ENCODE measurements at places on chromosomes 3 and 15. TPM values are rescaled to one million over a fixed set of nuclear protein-coding genes. Genes with fewer than 3 reads are reported as not detected.

THSD4 gene
- total RNA-seq: 0.08 TPM

STRIT1 gene
- not detected for total RNA-seq

PTX3 gene
- total RNA-seq: not detected

ESYT3 gene
- 0.43 TPM for total RNA-seq

DNA sequence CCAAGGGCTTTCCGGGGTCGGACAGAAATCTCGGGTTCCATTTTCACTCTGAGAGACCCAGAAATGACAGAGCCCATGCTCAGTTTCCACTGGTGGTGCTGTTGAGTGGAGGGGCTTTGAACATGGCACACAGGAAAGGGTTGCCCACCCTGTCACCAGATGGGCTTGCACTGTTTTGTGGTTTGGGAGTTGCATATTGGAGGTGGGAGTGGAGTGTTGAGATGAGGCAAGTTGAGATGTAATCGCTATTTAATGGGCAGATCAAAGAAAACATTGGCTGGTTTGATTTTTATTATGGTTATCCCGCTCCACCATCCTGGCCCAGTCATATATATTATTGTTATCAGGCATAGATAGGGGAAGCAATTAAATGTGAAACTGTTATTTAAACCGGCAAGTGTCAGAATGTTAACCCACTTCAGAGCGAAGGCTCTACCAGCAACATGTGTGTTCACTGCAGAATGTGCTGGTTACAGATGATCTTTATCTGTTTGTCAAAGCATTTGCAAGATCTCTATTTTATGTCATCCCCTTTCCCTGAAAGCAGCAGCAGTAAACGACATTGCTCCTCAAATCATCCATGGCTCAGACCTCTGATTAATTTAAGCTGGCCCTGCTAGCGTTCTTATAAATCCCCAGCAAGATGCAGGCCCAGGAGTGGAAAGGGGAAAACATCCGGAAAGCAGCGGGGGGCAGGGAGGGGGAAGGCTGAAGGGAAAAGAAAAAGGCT, 58.3 kb upstream of the TSEN2 start:
- peaks cover 33% of the 10 kb centered on the region for H3K4me1 ChIP-seq
- no peak overlapping the region for H3K27ac ChIP-seq
- H3K36me3 ChIP-seq: no peaks in the 10 kb centered on the region
- H3K4me3 ChIP-seq: no peak overlapping the region
- H3K27me3 ChIP-seq: peaks cover 4% of the 10 kb centered on the region

- no peak overlapping the region for H3K4me3 ChIP-seq
- H3K27me3 ChIP-seq: peaks cover 43% of the 10 kb centered on the region
- peaks cover 4% of the 10 kb centered on the region for H3K4me1 ChIP-seq
- peaks cover 3% of the 10 kb centered on the region for H3K36me3 ChIP-seq
These were observed 8.4 kb upstream of the CA12 start for GRCh38 chr15:63389902-63390670.

DNA sequence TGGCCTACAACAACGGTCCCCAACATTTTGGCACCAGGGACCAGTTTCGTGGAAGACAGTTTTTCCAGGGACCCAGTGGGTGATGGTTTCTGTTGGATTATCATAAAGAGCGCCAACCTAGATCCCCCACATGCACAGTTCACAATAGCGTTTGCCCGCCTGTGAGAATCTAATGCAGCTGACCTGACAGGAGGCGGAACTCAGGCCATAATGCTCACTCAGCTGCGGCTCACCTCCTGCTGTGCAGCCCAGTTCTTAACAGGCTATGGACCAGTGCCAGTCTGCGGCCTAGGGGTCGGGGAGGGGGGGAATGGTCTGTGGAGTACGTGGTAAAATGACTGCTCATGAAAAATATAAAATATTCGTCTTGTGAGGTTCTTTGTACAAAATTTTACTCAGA, 518.5 kb upstream of the CADM2 start:
- no peaks in the 10 kb centered on the region for H3K36me3 ChIP-seq
- H3K4me1 ChIP-seq: no peaks in the 10 kb centered on the region
- no peaks in the 10 kb centered on the region for H3K27me3 ChIP-seq
- no peak overlapping the region for H3K27ac ChIP-seq

- H3K4me1 ChIP-seq: peaks cover 9% of the 10 kb centered on the region
These were observed 3.4 kb downstream of the LINGO1 start for GRCh38 chr15:77629070-77630030.

- DNase-seq: no peak
- H3K4me1 ChIP-seq: no peaks in the 10 kb centered on the region
- H3K4me3 ChIP-seq: no peak overlapping the region
These were observed 523.8 kb downstream of the AGBL1 start for GRCh38 chr15:86603466-86603865.

DNA sequence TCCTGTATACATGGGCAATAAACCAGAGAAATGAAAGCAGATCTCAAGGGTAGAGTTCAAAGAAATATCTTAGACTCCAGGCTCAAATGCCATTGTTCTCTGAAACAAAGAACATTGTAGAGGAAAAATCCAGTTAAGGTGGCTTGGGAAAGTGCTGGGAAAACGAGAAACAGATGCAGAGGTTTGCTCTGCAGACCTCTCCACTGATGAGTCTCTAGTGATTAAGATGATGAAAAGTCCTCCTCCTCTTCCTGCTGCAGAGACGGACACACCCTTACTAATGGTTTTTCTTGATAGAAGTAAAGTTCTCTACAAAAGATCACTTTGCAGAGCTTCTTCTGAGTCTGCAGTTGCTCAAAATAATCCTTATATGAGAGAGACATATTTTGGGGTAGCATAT, 264.7 kb downstream of the GABRG3 start:
- no peak for DNase-seq
- H3K4me1 ChIP-seq: no peaks in the 10 kb centered on the region
- H3K4me3 ChIP-seq: no peak overlapping the region
- H3K36me3 ChIP-seq: no peaks in the 10 kb centered on the region
- no peak overlapping the region for H3K27ac ChIP-seq

Measured in activated CD4-positive, alpha-beta memory T cell treated with anti-CD3 and anti-CD28 coated beads, Interleukin-2, amount 10 ng/mL, durations not matched to agents 7 days and 5 days (primary cell).